ENCODE measurements at places on chromosomes 6 and 20.

- DNase-seq = no peak
These were observed 686.1 kb downstream of the HACE1 start for GRCh38 chr6:104173668-104174067.

GRCh38 chr20:53216478-53216855 lies 244.3 kb downstream of the TSHZ2 start:
- DNase-seq = no peak

DNA sequence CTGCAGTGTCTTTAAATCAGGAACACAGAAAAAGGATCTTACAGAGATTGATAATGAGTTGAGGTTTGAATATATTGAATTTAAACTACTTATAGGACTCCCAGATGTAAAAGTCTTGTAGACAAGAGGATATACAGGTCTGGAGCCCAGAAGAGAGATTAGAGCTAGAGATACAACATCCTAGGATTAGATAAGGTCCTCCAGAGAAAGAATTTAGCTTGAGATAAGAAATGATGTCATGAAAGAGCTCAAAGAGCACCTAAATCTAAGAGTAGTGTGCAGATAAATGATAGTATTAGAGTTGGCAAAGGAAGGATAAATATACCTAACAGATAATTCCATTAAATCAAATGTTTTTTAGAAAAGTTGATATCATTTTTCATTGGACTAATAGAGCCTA lies 23.9 kb downstream of the EPM2A start:
- no peak for DNase-seq

- DNase-seq = no peak
These were observed 168.5 kb upstream of the ATXN1 start for GRCh38 chr6:16929809-16930208.

- DNase-seq = no peak
These were observed 6.0 kb downstream of the HSF2 start for GRCh38 chr6:122405417-122405816.

GRCh38 chr6:91083211-91083610 lies 496.3 kb upstream of the MAP3K7 start:
- no peak for DNase-seq

DNA sequence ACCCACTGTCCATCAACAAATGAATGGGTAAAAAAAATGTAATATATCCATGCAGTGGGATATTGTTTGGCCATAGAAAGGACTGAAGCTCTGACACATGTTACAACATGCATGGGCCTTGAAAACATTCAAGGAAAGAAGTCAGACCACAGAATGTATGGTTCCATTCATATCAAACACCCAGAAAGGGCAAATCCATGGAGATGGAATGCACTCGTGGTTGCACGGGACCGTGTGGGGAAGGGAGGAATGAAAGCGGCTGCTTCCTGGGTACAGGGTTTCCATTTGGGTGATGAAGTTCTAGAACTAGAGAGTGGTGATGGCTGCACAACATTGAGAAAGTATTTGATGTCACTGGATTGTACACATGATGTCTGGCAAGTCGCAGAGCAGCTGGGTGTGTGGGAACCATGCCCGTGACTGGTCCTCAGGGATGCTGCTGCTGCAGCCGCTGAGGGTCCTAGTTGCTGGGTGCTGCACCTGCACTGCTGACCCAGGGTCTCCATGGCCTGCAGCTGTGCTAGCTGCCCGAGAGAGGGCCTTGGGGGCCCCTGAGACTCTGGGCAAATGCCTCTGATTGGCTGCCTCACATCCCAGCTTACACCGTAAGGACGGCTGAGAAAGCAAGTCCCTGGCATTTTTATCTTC lies 220.3 kb downstream of the NRN1 start:
- DNase-seq = no peak

DNA sequence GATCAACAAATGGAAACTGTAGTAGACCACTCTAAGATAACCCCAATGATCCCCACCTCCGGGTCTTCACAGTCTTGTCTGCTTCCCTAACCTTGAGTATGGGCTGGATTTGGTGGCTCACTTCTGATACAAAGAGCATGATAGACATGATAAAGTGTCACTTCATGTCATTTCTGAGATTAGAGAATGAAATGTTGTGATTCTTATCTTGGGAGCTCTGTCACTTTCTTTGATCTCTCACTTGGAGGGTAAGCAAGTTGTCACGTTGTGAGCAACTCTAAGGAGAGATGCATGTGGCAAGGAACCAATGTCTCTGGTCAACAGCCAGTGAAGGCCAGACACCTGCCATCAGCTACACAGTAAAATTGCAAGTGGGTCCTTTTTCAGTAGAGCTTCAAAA lies 3.0 kb upstream of the GLO1 start:
- no peak for DNase-seq

- no peak for DNase-seq
These were observed 146.8 kb upstream of the SNX9 start for GRCh38 chr6:157676241-157676640.

GRCh38 chr20:44065401-44066340 lies 121.3 kb downstream of the JPH2 start:
- DNase-seq = no peak

GRCh38 chr20:61760321-61760720 lies 305.4 kb downstream of the TAF4 start:
- no peak for DNase-seq

- DNase-seq = no peak
These were observed 195.6 kb downstream of the SCP2D1 start for GRCh38 chr20:19009081-19009688.

DNA sequence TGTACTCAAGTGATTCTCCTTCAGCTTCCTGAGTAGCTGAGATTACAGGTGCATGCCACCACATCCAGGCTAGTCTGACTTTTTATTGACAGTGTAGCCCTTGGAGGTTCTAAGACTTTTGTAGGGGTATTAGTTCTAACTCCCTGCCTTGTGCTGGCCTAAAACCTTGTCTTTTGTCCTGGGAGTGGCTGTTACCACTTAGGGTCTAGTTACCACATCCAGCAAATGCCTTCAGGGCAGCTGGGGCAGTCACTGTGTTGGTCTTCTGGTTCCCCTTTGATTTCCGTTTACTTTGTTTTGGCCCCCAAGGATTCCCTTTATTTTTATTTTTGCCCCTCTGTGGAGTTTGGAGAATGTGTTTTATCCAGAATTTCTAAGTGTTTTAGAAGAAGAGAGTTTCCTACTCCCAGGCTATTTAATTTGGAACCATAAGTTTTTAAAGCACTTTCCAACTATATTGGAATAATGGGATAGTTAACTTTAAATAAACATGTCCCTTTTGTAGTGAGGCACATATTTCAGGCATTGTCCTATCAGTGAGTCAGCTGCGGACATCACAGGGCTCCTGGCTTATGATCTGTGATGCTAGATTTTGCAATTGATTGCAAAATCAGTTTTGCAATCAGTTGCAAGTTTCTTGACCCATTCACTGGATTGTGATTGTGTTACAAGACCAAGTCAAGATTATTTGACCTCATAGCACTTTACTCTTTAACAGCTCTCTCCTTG lies 25.0 kb downstream of the IL22RA2 start:
- DNase-seq = no peak

DNA sequence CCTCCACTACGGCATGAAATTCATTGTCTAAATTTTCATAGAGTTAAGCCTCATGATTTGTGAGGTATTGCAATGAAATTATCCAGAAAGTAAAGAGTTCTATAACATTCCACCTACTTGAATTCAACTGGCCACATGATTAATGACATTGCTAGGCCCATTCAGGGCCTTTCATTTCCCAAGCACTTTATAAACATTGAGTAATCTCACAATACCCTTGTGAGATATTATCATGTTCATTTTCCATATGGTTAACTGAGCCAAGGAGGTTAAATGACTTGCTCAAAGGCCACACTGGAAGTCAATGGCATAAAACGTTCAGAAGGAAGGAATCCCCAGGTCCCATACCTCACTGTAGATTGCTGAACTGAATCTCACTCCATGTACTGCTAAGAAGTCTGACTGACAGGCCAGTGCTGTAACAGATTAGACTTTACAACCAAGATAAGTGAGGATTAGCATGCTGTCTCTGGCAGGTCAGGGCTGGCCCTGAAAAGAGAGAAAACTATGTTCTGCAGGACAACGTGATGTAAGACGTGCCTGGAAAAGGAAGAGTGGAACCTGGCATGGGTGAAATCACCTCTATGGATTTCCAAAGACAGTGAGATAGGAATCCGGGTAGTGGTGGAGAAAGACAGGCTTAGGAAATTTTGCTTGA lies 75.9 kb upstream of the SPACA1 start:
- DNase-seq = no peak

- DNase-seq = no peak
These were observed 336.8 kb downstream of the RFPL4B start for GRCh38 chr6:112683926-112684325.

- DNase-seq = no peak
These were observed 77.0 kb downstream of the TBX18 start for GRCh38 chr6:84687431-84687830.

DNA sequence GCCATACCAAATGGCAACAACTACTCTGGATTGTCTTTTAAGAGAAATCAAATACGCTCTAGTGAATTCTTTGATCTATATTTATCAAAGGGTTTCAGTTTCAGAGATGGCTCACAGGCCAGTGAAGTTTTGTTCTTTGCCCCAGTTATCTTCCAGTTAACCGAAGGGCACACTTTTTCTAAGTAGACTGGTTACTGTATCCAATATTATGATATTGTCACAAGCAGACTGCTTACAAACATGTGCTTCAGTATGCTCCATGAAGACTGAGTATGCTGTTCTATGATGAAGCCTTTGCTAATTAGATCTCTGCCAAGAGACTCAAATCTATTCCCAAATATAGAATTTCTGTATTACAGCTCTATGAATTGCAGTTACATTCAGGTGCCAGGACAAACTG lies 181.1 kb downstream of the REV3L start:
- no peak for DNase-seq

- no peak for DNase-seq
These were observed 136.6 kb downstream of the MTHFD1L start for GRCh38 chr6:151002057-151002450.

DNA sequence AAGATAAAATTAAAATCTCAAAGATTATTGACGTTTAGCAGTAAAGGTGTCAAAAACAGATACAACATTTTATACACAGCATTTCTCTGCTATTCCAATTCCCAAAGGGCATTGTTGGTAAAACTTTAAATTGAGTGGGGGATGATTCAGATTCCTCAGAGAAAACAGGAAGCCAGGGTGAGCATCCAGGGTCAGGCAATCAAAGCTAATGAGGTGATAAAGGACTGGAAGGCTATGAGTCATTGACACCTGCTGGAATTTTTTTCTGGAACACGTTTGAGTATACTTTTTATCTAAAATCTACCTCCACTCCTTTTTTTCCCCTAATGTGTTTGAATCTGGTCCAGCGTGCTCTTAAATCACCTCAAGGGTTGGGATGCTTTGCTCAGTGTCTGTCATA lies 52.2 kb downstream of the FKBP1C start:
- DNase-seq = no peak

DNA sequence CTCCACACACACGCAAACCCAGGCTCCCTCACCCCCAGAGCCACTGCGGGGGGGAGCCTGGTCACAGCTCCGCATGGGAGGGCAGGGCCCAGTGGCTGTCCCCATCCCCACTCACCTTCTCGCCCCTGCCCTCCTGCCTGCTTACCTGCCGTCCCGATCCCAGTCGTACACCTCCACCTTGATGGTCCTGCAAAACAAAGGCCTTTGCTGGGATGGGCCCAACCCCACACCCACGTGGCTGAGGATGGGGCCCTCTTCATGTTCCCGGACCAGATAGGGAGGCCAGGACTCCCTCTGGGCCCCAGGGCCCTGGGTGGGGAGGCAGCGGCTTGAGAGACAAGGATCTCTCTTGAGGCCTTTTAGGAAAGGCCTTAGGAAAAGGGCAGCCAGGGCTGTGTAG lies 67.6 kb downstream of the RAB44 start:
- no peak for DNase-seq

DNA sequence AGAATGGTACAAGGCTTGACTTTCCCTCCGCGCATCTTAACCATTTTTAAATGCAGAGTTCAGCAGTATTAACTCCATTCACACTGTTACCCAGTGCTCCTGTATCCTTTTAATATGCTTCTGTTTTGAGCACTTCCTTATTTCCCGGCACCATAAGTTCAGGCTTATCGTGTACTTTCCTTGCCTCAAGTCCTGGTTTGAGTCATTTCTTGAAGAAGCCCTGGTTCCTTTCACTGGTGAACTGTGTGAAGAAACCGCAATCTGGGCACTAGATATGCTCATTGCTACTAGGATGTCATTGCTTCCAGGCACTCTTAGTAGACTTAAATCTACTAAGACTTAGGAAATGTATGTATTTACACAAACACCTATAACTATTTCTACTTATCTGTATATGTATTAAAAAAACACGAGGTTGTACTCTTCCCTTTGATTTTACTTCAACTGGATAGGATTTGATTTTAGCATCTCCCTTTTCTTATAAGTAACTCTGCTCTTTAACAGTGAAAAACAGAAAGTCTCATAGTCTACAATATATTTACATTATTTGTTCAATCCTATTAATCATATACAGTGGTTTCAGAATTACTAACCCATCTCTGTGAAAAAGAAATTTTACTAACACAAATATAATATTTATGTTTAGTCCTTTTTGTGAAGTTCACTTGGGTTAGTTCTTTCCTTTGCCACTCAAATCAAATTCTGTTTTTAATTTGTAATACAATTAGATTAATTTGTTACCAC lies 135.5 kb downstream of the CDKAL1 start:
- no peak for DNase-seq

DNA sequence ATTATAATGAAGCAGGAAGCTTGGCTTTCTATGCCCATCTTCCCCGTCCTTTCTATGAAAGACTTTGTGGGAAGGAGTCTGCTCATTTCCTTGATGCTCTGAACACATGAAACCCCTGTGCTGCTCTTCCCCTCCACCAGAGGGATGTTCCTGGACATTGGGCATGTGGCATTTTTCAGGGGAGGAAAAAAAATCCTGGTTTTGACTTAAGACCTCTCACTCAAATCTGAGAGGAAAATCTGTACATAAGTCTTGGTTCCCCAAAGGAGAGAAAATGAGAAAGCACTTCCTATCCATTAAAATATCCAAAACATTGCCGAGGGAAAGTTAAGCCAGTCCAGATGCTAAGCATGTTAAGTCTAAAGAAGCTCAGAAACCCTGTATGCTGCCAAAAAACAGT lies 393.0 kb downstream of the PAX1 start:
- no peak for DNase-seq

- DNase-seq = no peak
These were observed 44.4 kb downstream of the COL9A1 start for GRCh38 chr6:70258483-70258882.

- DNase-seq = no peak
These were observed 72.2 kb downstream of the RPP40 start for GRCh38 chr6:4931530-4932227.

GRCh38 chr6:28953585-28954258 lies 29.9 kb upstream of the TRIM27 start:
- DNase-seq = no peak

Measured in SHP77 treated with DMSO at 0.1 percent for 48 hours (cell line).